ENCODE measurements at places on chromosomes 16 and 17.

DNA sequence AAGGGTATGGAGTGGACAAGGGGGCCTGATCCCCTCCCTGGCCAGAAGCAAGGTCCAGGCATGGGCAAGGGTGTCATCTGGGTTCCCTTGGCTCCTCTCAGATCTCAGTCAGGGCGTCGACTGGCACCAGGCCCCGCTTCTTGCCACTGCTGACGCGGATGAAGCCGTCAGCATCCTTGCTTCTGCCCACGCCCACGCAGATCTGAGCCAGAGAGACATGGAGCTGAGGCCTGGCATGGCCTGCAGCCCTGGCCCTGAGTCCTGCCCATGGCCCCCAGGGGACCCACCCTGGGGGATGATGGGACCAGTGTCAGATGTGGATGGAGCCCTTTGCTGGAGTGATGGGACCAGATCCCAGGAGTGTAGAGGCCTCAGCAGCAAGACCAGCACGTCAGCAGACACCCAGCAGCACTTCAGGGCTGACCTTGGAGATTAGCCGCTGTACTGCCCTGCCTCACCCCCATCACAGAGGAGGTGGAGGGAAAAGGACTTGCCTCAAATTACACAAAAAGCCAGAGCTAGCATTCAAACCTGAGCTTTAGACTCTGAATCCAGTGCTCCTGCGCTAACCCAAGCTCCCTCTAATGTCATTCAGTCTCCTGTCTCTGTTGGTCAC, 12.2 kb downstream of the RPL19 start:
- no peak for DNase-seq

DNA sequence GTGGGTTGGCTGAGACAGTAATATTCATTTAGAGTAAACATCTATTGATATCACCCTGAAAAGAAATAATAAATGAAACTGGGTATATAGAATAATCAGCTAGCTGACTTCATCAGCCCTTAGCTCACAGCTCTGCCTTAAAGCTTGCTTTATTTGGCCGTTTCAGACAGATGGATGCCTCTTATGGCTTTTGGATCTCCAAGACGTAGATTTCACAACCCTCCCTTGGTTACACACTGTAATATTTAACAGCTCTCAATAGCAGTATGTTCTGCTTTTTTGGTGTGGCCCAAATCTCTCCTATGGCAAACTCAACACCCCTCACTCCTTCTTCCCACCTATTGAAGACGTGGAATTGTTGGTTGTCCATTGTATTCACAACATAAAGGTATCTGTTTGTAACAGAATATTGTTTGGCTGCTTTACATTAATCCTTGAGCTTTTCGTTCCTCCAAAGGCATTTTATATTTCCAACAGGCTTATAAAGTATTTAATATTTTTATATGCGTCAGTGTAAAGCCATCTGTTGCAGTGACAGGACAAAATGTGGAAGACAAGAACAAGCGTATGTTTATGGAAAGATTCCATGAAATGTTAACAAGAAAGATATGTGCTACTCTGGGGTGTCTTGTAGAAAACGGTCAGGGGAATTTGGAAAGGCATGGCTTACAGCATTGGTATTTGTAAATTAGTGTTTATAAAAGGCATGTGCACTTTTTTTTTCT, 837.0 kb upstream of the RBFOX1 start:
- DNase-seq: no peak

- DNase-seq: no peak
These were observed 178.9 kb upstream of the SOX9 start for GRCh38 chr17:71941920-71942319.

- no peak for DNase-seq
These were observed 36.8 kb downstream of the CHD9 start for GRCh38 chr16:53091466-53092211.

GRCh38 chr17:81394921-81395599, at the start of gene BAHCC1:
TSS of gene BAHCC1 (plus strand) at chr17:81395457. CDS start at chr17:81399740, 4,283 bp downstream.
- peak; percentile 98 for DNase-seq

- no peak for DNase-seq
These were observed 44.7 kb downstream of the CEP95 start for GRCh38 chr17:64551461-64551860.

DNA sequence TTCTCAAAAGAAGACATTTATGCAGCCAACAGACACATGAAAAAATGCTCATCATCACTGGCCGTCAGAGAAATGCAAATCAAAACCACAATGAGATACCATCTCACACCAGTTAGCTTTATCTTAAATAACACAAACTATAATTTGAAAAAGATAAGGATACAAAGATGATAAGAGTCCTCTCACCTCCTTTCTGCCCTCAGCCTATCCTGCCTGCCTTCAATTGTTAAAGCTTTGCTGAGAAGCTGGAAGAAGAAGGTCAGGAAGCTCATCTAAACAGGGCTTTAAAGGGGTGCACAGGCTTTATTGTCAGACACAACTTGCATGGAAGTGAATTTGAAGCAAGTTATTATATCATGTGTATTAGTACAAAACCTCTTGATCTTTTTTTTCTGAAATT, 676.3 kb upstream of the GOT2 start:
- DNase-seq: no peak

DNA sequence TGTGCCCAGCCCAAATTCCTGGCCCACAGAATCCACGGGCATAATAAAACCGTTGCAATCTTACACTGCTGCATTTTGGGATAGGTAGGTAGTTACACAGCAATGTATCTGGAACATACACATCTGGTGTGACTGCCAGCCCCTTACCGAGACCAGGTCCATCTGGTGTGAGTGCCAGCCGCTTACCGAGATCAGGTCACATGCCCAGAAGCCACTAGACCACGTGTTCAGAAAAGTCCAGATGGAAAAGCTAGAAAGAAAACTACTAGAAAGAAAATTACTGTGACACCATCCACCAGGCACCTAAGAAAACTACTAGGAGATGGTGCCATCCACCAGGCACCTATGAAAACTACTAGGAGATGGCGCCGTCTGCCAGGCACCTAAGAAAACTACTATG, 19.4 kb downstream of the PIK3R5 start:
- DNase-seq: no peak

- DNase-seq: no peak
These were observed 5.6 kb downstream of the ALOX12 start for GRCh38 chr17:7001318-7001961.

- no peak for DNase-seq
These were observed 92.6 kb upstream of the CBX4 start for GRCh38 chr17:79931817-79932309.

GRCh38 chr16:56833243-56833970, 31.6 kb upstream of the SLC12A3 start:
- DNase-seq: no peak

- DNase-seq: no peak
These were observed 157.9 kb downstream of the WWOX start for GRCh38 chr16:78257376-78257728.

GRCh38 chr16:58306327-58306726, 11.5 kb upstream of the PRSS54 start:
- no peak for DNase-seq

DNA sequence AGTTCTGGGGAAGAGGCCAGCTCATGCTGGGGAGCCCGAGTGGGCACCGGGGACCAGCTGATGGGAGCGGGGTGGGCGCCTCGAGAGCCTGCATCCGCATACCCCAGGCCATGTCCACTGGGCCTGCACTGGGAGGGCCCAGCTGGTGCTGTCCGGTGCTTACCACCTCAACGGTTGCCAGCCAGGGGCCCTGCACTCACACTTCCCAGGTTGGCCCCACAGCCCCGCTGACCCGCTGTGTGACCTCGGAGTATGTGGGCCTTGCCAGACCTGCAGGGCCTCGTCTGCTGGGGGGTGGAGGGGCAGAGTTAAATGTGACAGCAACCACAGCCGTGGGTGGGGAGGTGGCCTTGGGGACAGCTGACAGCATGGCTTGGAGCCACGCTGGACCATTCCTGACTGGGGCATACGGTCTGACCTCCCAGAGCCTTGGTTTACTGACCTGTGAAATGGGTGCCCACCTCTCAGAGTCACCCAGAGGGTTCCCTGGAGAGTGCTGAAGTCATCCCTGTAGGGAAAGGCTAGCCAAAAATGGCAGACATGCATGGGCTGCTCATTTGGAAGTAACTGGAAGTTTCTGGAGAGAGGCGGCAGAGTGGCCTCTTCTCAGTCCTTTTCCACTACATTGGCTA, 5.4 kb upstream of the GAA start:
- DNase-seq: no peak

- DNase-seq: no peak
These were observed 1.4 kb upstream of the VAMP2 start for GRCh38 chr17:8163978-8164814.

- no peak for DNase-seq
These were observed 134.5 kb downstream of the RAB11FIP4 start for GRCh38 chr17:31525801-31526549.

- DNase-seq: no peak
These were observed 60.6 kb downstream of the KPNA2 start for GRCh38 chr17:68096111-68096510.

DNA sequence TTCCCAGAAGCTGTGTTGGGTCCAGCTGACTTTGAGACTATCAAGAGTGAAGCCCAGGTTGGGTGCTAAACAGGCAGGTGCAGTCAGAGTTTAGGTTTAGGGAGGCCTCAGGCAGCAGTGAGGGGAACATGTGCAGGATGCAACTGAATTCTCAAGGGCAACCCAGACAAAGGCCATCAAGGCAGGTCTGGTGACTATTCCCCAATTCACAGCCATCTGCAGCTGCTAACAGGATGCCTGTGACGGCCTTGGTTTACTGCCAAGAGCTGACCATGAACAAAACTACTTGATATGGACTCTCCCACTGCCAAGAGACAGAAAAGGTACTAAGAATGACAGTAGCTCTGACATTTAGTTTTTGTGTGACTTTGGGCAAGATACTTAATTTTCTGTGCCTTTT, 45.2 kb upstream of the BCAR1 start:
- DNase-seq: no peak

GRCh38 chr16:84237994-84238750, 1.6 kb downstream of the KCNG4 start:
- DNase-seq: no peak

GRCh38 chr17:14940938-14941265, 324.2 kb downstream of the PMP22 start:
- DNase-seq: no peak

DNA sequence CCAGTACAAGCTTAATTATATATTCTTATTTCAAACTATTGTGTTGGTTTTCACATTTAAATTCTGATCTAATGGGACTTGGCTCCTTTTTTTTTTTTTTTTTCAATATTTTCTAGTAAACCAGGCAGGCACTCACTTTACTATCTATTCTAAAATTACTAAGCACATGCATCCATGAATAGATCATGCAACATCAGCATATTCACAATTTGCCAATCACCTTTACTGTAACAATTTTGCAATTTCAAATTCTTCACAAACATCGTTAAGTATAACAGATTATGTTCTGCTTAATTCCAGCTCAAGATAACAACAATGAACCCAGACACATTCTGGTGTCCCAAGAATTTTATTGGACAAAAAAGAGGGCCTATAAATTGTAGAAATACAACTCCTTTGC, 217.4 kb downstream of the CDH8 start:
- no peak for DNase-seq

- DNase-seq: no peak
These were observed at the start of gene ASIC2 for GRCh38 chr17:33292981-33293867. TSS of gene ASIC2 (minus strand) at chr17:33293295.
